NCI-H146 (cell line): ENCODE measurements at places on chromosomes 4 and X.

DNA sequence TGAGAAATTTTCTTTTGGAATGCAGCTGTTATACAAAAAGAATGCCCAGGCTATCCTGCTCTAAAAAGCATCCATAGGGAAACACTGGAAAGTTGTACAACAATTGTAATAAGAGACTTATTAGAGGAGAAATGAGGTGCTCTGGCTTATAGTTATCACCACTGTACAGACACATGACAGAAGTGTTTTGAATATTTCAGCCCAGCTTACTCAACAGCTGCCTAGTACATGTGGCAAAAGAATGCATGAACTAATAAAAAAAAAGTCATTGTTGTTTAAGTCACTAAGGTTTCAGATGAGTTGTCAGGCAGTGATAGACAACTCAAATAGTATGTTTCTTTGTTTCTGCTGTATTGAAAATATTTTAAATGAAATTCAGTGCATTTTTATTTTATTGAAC is 307.7 kb downstream of the GPM6A start:
- DNase-seq = no peak

- no peak for DNase-seq
These were observed 230.5 kb upstream of the PRKX start for GRCh38 chrX:3943965-3944364.

DNA sequence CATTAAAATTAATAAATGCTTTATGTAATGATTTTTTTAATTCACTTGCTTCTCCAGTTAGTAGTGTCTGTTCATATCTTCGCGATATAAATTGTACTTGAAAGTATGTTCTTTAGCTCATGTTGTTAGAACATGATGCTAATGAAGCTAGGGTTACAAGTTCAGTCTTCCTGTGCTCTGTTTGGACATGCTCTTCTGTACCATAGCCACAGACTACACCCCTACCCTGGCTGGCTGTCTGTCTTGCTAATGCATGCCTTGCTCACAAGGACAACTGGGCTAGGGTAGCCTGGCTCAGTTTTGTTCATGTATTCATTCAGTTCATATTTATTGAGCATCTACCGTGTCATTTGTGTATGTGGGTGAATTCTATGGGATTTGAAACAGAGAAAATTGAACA is 50.8 kb upstream of the MTMR1 start:
- no peak for DNase-seq

DNA sequence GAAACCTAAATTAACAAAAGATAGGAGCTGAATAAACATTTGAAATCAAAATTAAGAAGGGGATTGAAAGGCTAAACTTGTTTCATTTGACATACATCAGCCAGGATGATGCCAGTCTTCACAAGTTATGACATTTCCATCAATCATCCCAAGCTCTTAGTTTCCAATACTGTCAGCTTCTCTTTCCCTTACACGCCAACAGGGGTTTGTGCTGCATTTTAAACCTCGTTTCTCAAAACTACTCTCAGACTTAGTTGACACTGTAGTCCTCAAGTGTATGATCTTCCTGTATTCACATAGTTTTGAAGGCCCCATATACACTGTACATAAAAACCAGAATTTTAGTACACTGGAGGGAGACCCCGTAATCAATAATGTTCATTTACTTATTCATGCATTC is 840 bp upstream of the P2RY10 start:
- no peak for DNase-seq

DNA sequence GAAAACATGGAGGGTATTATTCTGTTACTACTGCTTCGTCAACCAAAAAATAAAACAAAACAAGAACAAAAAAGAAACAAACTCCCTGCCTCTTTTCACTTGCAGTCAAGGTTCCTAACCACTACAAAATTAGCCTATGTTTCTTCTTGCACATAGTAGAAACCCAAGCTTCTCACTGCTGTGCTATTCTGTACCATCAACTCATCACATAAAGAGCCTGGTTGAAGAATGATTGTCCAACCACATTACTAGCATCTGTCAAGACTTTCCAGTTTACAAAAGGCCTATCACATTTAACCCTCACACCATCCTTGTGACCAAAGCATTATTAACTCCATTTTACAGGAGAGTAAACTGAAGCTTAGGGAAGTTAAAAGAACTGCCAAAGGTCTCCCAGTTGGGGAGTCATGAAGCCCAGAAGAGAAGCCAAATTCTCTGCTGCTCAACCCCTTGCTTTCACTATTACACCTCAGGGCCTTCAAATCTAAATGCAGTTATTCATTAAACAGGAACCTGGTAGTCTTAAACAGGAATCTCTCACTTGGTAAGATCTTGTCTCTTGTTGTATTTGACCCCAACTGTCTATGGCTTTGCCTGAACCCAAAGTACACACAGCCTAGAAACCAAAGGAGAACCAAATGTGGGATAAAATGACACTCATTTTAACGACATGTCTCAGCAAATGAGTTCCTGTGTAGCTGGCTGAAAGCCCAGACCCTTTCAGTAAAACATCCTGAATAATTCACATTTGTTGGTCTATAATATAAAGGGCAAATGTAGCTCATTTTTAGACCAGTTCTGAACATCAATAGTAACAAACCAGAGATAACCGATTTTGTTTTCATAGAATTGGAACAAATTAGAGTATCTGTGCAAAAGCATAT is 8.6 kb downstream of the F9 start:
- DNase-seq = no peak

DNA sequence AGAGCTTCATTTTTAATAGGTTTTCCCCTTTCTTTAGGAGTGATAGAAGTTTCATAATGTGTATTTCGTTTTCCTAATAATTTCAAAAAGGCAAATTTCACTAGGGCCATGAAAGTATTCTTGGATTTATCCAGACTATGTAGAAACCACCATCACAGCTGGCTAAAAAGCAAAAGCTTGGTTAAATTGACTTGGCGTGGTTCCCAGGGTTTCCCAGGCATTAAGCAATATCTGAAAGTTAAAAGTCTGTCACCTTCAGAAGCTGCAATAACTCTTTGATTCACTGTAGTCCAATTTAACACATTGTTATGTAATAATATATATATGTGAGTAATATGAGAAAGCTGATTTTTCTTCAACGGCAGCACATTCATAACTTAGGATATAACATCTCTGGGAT is 38.3 kb downstream of the NDNF start:
- DNase-seq = no peak

DNA sequence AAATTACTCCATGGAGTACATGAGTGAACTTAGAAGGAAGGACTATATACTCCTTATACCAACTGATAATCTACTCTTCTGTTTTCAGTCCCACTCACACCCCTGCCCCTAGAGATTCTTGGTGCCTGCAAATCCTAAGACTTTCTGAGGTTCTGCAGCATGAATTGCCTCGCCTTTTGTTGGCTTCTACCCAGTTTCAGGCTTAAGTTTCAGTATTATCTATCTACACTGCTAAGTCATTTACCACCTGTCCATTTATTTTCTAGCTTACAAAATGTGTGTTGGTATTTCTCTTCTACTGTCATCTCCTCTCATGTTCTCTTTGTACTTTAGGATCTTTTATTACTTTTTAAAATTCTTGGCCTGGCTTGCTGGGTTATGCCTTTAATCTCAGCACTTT is 94.4 kb upstream of the AMOT start:
- DNase-seq = no peak

- DNase-seq = no peak
These were observed 175.3 kb upstream of the RAI2 start for GRCh38 chrX:18036394-18036793.

- no peak for DNase-seq
These were observed 75.0 kb downstream of the FAT4 start for GRCh38 chr4:125389713-125390112.

- DNase-seq = no peak
These were observed 323.4 kb downstream of the PCDH7 start for GRCh38 chr4:31043382-31044062.

DNA sequence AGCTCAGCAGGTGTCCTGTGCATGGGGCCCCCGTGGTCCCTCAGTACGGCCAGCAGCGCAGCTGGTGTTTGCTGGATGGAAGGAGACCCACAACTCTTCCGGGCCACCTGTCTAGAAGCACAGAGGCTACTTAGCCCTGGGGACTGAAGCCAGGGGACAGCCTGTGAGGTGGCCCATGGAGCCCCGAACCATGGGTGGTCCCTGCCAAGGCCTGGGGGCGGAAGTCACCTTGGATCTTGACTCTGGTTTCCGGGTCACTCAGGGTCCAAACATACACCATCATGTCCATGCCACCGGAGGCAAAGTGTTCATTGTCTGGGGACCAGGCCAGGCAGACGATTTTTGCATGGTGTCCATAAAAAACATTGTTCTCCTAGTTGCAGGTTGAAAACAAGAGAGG is 39.5 kb downstream of the WDR1 start:
- no peak for DNase-seq

- no peak for DNase-seq
These were observed 69.1 kb downstream of the TMA16 start for GRCh38 chr4:163563592-163563991.

- DNase-seq = peak; percentile 49
These were observed 28.3 kb upstream of the CFAP299 start for GRCh38 chr4:80307183-80307735.

GRCh38 chrX:43448688-43449087 is 207.4 kb upstream of the MAOA start:
- DNase-seq = no peak

- no peak for DNase-seq
These were observed 59.7 kb downstream of the SH3BGRL start for GRCh38 chrX:81261576-81261975.

DNA sequence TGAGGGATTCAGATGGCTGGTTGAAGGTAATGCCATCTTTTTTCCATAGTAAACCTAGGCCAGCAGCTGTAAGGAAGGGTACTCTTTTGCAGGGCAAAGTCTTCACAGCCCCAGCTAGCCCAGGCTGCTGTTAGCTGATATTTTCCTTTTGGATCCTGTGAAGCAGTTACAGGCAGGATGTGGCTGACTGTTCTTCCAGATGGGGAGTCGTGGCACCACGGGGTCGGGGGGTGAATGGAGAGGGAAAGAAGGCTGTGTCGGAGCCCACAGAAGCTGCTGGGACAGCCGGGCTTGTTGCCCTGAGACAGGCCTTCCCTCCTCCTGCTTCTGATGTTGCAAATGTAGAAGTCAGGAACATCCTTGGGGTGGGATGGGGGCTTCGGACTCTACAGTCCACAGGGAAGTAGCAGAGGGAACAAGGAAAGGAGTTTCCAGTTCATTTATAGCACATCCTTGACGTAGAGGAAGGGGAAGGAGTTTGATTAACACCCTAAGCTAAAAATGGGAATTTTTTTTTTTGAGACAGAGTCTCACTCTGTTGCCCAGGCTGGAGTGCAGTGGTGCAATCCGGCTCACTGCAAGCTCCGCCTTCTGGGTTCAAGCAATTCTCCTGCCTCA is 64.6 kb upstream of the TMEM150C start:
- DNase-seq = no peak

- no peak for DNase-seq
These were observed 2.1 kb downstream of the NUP62CL start for GRCh38 chrX:107204068-107204605.

GRCh38 chr4:168852387-168852786 is 157.7 kb downstream of the CBR4 start:
- no peak for DNase-seq

DNA sequence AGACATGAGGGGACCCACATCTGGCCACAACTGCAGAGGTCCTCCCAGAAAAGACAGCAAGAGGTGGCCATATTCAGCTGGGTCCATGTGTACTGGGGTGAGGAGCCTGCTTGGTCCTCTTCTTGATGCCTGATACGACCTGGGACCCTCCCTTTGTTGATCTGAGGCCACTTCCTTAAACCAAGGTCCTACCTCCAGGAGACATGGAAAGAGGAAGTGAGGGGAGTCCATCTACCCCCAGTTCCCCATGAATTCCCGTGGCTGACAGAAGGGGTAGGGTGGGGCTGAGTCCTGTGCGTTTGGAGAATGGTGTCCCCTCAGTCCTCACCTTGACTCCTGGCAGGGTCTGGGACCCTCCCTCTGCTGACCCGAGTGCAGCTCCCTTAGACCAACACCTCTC is 2.1 kb downstream of the MAGEA10 start:
- DNase-seq = no peak

DNA sequence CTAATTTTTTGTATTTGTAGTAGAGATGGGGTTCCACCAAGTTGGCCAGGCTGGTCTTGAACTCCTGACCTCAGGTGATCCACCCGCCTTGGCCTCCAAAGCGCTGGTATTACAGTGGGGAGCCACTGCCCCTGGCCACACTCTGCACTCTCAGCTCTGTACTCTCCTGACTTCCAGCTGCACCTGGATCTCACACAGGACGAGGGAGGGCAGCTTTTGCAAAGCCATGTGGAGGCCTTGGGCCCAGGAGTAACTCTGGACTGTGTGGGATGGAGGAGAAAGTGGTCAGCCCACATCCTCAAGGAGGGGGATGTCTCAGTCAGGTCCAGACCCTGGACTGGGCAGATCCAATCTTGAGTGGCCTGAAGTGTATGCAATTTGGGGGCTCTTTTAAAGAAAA is 23.0 kb downstream of the NAT8L start:
- no peak for DNase-seq

DNA sequence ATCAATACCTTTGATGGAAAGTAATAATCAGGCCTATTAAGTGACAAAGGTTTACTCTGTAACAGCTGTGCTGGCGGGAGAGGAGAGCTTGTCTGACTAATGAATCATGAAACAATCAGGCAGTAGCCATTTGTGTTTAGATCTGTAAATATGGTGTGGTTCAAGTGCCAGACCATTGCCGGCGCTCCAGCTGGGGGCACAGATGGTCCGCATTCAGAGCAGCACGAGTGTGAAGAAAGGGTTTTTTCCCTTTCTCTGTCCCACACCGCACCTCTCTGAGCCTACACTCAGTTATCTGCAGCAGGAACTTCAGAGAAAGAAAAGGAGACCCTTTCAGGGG is 111.3 kb upstream of the PAQR3 start:
- DNase-seq = peak; percentile 90

GRCh38 chr4:76279462-76279861 is 27.1 kb upstream of the STBD1 start:
- DNase-seq = no peak

- no peak for DNase-seq
These were observed 45.2 kb downstream of the PHKA2 start for GRCh38 chrX:18938710-18939109.

DNA sequence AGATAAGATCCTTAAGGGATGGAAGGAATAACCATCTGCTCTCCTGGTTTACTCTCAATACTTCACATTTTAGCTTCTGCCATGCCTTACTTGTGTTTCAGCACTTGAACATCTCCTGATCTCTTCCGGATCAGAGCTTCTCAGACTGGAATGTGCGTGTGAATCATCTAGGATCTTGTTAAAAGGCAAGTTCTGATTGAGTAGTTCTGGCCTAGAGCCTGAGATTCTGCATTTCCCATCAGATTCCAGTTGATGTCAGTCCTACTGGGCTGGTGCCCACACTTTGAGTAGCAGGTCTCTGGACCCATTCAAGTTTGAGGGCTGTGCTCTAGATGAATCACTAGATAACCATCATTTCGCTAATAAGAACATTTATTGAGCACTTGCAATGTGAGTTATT is 20.0 kb downstream of the NDP start:
- DNase-seq = no peak

GRCh38 chr4:105661028-105661427 is 47.5 kb downstream of the INTS12 start:
- no peak for DNase-seq

DNA sequence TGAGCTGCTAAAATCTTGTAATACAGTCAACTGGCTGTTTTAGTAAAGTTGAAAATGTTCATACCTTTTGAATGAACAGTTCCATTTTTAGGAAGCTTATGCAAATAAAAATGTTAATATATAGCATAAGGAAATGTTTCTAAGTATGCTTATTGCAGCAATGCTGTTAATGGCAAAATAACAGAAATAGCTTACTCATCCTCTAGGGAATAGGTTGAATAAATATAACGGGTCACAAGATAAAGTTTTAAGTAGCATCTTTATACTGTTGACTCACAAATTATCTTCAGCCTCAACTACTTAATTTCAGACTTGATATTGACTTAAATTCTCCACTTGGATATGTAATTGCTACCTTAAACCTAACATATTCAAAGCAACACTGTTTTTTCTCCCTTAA is 27.7 kb downstream of the HERC3 start:
- DNase-seq = no peak
